ENCODE measurements at places on chromosomes 5 and 9.

GRCh38 chr5:7395432-7395946 is 449 bp upstream of the ADCY2 start:
- peaks cover 52% of the 10 kb centered on the region for H3K27me3 ChIP-seq
- DNase-seq = no peak
- H3K4me1 ChIP-seq = peaks cover 6% of the 10 kb centered on the region
- no peak overlapping the region for H3K4me3 ChIP-seq

- peak overlapping the region; percentile 16 for H3K27ac ChIP-seq
- no peaks in the 10 kb centered on the region for H3K27me3 ChIP-seq
- H3K36me3 ChIP-seq = peaks cover 58% of the 10 kb centered on the region
- no peak overlapping the region for H3K4me3 ChIP-seq
These were observed 71.8 kb downstream of the CAST start for GRCh38 chr5:96733771-96734500.

DNA sequence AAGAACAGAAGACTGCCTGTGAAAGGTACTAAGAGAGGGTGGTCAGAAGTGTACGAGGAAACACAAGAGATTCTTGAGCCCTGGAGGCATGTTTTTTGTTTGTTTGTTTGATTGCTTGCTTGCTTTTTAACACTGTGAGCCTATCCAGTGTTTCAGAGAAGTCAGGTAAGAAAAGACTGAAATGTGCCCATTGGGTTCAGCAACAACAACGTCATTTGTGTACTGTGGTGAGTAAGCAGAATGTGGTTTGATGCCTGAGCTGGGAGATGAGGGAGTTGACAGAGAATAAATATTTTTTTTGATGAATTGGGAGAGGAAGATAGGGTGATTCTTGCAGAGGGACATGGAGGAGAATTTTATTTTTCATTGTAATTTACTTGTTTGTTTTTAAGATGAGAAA is 73.1 kb downstream of the RPS23 start:
- H3K27ac ChIP-seq = no peak overlapping the region
- no peaks in the 10 kb centered on the region for H3K36me3 ChIP-seq
- DNase-seq = no peak
- H3K4me3 ChIP-seq = no peak overlapping the region
- H3K4me1 ChIP-seq = no peaks in the 10 kb centered on the region

DNA sequence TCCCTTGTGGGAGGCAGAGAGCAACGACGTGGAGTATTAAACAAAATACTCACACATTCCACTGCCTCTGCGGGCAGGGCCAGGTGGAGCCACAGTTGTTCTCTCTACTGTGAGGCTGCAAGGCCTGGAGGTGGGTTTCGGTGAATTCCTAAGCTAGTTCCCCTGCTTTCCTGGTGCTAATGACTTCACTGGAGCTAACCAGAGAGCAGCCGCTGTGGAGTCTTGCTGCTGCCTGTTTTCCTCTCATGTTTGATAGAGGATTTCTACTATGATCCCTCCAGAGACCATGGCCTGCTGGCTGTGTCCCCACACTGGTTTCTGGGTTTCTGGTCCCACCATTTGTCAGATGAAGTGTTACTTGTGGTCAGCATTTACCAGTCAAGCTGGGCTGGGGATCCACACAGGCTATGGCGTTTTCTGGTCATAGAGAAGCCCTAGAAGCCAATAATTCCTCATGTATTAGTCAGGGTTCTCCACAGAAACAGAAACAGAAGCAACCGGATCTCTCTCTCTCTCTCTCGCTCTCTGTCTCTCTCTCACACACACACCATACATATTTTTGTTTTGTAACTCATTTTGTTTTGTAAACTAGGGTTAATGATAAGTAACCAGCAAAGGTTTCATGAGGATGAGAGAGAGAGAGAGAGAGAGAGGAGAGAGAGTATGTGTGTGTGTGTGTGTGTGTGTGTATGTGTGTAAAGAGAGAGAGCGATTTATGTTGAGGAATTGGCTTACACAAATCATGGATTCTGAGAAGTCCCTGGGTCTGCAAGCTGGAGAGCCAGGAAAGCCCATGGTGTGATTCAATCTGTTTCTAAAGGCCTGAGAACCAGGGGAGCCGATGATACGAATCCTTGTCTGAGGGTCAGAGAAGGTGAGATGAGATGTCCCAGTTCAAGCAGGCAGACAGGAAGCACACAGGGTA is 403.0 kb downstream of the GADD45G start:
- H3K4me3 ChIP-seq = no peak overlapping the region
- H3K27ac ChIP-seq = no peak overlapping the region
- H3K36me3 ChIP-seq = no peaks in the 10 kb centered on the region
- peaks cover 15% of the 10 kb centered on the region for H3K27me3 ChIP-seq
- H3K4me1 ChIP-seq = no peaks in the 10 kb centered on the region

DNA sequence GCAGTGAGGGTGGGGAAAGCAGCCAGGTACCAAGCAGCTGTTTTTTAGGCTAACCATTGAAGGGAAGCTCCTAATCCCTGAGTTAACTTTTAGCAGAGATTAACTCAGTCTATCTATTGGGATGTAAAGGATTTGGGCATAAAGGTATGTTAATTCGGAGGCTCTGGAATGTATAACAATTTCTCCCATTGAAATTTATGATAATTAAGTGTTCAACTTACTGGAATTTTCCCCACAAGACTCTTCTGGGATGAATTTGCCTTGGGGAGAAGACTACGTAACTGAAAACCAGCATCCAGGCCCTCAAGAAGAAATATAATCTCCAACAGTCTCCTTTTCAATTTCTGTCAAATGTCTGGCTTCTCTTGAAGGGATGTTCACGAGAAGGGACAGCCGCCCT is 23.6 kb downstream of the ZFP62 start:
- H3K36me3 ChIP-seq = peaks cover 60% of the 10 kb centered on the region
- H3K4me1 ChIP-seq = peaks cover 33% of the 10 kb centered on the region
- H3K27ac ChIP-seq = peak overlapping the region; percentile 14
- no peak overlapping the region for H3K4me3 ChIP-seq
- no peak for DNase-seq

GRCh38 chr9:34984049-34984448 is 5.5 kb upstream of the DNAJB5 start:
- H3K4me3 ChIP-seq = no peak overlapping the region
- H3K27ac ChIP-seq = no peak overlapping the region
- H3K36me3 ChIP-seq = no peaks in the 10 kb centered on the region
- no peak for DNase-seq
- no peaks in the 10 kb centered on the region for H3K27me3 ChIP-seq
- H3K4me1 ChIP-seq = peaks cover 61% of the 10 kb centered on the region

DNA sequence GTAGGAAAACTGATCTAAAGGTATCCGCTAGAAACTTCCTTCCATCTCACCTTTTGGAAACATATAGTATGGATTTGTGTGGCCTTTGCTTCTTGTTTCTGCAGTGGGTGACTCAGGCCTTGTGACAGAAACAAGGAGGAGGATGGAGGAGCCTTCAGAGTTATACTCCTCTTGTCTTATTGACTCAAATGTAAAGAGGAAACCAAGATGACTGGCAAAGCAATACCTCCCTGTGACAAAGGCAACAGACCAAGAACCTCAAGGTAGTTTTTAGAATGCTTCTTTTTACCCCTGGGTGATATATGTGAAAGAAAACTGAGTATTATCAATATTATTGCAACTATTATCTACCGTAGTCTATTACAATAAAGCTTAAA is 123.3 kb upstream of the SLIT3 start:
- no peak for DNase-seq
- H3K27me3 ChIP-seq = peaks cover 2% of the 10 kb centered on the region
- H3K36me3 ChIP-seq = no peaks in the 10 kb centered on the region
- no peaks in the 10 kb centered on the region for H3K4me1 ChIP-seq

DNA sequence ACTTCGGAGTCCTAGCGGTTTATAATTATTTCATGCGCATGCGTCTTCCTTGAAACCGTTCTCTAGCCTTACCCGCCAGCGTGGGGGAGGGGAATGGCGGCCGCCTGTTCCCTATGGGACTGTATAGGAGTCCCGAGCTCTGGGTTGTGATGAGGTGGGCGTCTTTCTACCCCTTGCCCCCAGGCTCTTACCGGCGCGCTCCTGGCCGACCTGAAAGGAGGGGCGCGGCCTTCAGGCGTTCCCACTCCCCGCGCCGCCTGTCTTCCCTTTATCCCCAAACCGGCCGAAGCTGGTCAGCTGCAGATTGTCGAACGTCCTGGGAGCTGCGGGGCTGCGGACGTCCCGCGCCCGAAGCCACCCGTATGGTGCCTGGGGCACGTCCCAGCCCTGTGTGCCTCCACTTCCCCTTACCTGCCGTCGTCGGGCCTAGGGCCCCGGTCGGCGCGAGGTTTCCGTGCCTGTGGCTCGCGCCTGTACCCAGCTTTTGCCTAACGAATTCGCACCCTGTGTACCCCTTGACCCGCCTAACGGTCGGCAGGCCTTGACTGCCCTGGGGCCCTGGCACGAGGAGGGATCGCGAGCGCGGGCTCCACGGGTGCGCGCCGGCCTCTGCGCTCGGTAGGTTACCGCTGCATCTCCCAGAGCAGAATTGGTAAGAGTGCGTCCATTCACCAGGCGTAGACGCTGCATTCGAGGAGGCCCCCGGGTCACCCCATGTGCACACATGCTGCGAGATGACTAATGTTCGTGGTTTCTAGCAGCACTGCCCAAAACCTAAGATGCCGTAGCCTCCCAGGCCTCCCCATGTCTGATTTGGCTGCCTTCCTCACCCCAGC is 653 bp upstream of the HNRNPH1 start:
- peak overlapping the region; percentile 93 for H3K4me3 ChIP-seq
- peaks cover 3% of the 10 kb centered on the region for H3K27me3 ChIP-seq
- H3K36me3 ChIP-seq = peaks cover 52% of the 10 kb centered on the region
- peak overlapping the region; percentile 99 for H3K27ac ChIP-seq
- H3K4me1 ChIP-seq = peaks cover 34% of the 10 kb centered on the region

- H3K4me3 ChIP-seq = no peak overlapping the region
- no peak for DNase-seq
- no peaks in the 10 kb centered on the region for H3K4me1 ChIP-seq
- no peak overlapping the region for H3K27ac ChIP-seq
- peaks cover 37% of the 10 kb centered on the region for H3K27me3 ChIP-seq
These were observed 40.9 kb downstream of the CETN3 start for GRCh38 chr5:90368454-90369246.

- H3K27me3 ChIP-seq = no peaks in the 10 kb centered on the region
- peak overlapping the region; percentile 86 for H3K4me3 ChIP-seq
- DNase-seq = no peak
- peaks cover 19% of the 10 kb centered on the region for H3K36me3 ChIP-seq
These were observed 1.7 kb downstream of the MYORG start for GRCh38 chr9:34374905-34375552.

GRCh38 chr9:92665836-92666235 is 4.1 kb downstream of the IPPK start:
- H3K36me3 ChIP-seq = peaks cover 68% of the 10 kb centered on the region
- peak overlapping the region; percentile 22 for H3K27ac ChIP-seq
- peaks cover 61% of the 10 kb centered on the region for H3K4me1 ChIP-seq
- DNase-seq = no peak
- no peak overlapping the region for H3K4me3 ChIP-seq
- no peaks in the 10 kb centered on the region for H3K27me3 ChIP-seq

- no peaks in the 10 kb centered on the region for H3K27me3 ChIP-seq
- peaks cover 4% of the 10 kb centered on the region for H3K4me1 ChIP-seq
- DNase-seq = no peak
- H3K36me3 ChIP-seq = no peaks in the 10 kb centered on the region
These were observed 112.2 kb downstream of the C9orf152 start for GRCh38 chr9:110095776-110096175.

DNA sequence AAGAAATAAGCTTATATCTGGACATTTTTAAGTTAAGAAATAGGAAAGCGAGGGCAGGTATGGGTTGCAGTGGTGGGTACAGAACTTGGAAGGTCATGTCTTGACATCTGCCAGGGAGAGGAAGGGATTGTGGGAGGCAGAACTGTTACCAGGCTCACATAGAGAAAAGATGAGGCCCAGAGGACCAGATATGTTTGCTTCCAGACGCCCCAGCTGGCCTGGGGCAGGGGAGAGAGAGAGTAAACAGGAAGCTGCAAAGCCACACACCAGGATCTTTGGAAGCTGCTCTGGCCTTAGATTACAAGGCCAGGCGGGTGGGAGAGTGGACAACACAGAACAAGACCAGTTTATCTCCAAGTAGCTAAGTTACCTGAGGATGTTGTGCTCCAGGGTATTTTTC is 71.2 kb downstream of the MARCHF11 start:
- no peaks in the 10 kb centered on the region for H3K36me3 ChIP-seq
- H3K27ac ChIP-seq = no peak overlapping the region
- DNase-seq = no peak
- no peaks in the 10 kb centered on the region for H3K4me1 ChIP-seq
- no peak overlapping the region for H3K4me3 ChIP-seq

- H3K36me3 ChIP-seq = no peaks in the 10 kb centered on the region
- H3K4me1 ChIP-seq = no peaks in the 10 kb centered on the region
- no peak overlapping the region for H3K4me3 ChIP-seq
These were observed 8.2 kb upstream of the DOCK8 start for GRCh38 chr9:206481-206880.

GRCh38 chr5:179836225-179837019 is 15.7 kb downstream of the SQSTM1 start:
- H3K4me3 ChIP-seq = peak overlapping the region; percentile 47
- peak overlapping the region; percentile 94 for H3K27ac ChIP-seq
- DNase-seq = peak; percentile 70

DNA sequence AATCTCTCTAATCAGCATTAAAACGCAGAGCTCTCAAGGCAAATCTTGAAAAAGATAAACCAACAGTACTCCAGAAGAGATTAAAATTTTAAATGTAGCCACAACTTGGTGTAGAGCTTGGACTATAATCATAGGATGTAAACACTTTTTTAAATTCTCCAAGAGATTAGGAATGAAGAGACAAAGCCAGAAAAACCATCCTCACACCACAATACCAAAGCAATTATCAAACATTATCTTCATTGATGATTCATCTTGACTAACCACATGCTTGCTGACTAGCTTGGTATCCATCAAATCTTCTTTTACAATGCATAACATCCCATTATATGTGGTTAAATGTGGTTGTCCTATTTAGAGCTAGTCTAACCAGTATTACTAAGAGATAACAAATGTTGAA is 815.1 kb downstream of the TLE1 start:
- H3K36me3 ChIP-seq = no peaks in the 10 kb centered on the region
- no peaks in the 10 kb centered on the region for H3K27me3 ChIP-seq
- H3K4me1 ChIP-seq = no peaks in the 10 kb centered on the region
- H3K4me3 ChIP-seq = no peak overlapping the region

GRCh38 chr5:137190441-137190840 is 308.7 kb downstream of the SPOCK1 start:
- peaks cover 3% of the 10 kb centered on the region for H3K27me3 ChIP-seq
- no peak overlapping the region for H3K4me3 ChIP-seq
- H3K4me1 ChIP-seq = no peaks in the 10 kb centered on the region
- no peak for DNase-seq

- H3K4me1 ChIP-seq = no peaks in the 10 kb centered on the region
- no peaks in the 10 kb centered on the region for H3K36me3 ChIP-seq
- no peak overlapping the region for H3K27ac ChIP-seq
- no peak overlapping the region for H3K4me3 ChIP-seq
These were observed 68.8 kb downstream of the ITGA1 start for GRCh38 chr5:52856564-52856963.

DNA sequence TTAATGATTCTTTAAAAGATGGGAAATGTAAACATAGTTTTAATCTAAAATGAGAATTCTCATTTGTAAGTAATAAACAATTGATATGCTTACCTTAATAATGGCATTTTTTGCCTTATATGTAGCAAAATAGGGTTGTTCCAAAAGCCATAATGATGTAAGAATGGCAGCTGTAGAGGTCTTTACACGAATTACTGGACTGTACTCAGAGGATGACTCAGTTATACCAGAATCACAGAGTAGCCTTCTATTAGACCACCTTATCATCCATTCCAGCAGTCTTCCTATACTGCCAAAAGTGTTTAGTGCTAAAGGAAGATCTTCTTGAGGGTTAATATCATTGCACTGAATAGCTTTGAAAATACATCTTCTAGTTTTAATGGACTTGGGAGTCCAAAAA is 66.5 kb downstream of the CPLANE1 start:
- H3K4me3 ChIP-seq = no peak overlapping the region
- H3K4me1 ChIP-seq = peaks cover 4% of the 10 kb centered on the region
- peaks cover 31% of the 10 kb centered on the region for H3K36me3 ChIP-seq
- no peak for DNase-seq
